Activated T-helper 2 cell treated with anti-CD3 and anti-CD28 coated beads, Interferon-gamma antibody, Interleukin-2, Interleukin-4, amounts not matched to agents 10 μg/mL and 5 μg/mL and 100 μg/mL, durations not matched to agents 14 hours and 24 hours and 36 hours (primary cell): ENCODE measurements at places on chromosomes 2 and 18. TPM values are rescaled to one million over a fixed set of nuclear protein-coding genes. Genes with fewer than 3 reads are reported as not detected.

Gene TMEM247
- total RNA-seq = not detected in 2 replicates

GRCh38 chr2:211439011-211439410 lies 882.6 kb downstream of the CPS1 start:
- no peaks in the 10 kb centered on the region for H3K27me3 ChIP-seq
- no peak overlapping the region for H3K27ac ChIP-seq
- H3K4me1 ChIP-seq = no peaks in the 10 kb centered on the region
- no peak overlapping the region for H3K4me3 ChIP-seq

DNA sequence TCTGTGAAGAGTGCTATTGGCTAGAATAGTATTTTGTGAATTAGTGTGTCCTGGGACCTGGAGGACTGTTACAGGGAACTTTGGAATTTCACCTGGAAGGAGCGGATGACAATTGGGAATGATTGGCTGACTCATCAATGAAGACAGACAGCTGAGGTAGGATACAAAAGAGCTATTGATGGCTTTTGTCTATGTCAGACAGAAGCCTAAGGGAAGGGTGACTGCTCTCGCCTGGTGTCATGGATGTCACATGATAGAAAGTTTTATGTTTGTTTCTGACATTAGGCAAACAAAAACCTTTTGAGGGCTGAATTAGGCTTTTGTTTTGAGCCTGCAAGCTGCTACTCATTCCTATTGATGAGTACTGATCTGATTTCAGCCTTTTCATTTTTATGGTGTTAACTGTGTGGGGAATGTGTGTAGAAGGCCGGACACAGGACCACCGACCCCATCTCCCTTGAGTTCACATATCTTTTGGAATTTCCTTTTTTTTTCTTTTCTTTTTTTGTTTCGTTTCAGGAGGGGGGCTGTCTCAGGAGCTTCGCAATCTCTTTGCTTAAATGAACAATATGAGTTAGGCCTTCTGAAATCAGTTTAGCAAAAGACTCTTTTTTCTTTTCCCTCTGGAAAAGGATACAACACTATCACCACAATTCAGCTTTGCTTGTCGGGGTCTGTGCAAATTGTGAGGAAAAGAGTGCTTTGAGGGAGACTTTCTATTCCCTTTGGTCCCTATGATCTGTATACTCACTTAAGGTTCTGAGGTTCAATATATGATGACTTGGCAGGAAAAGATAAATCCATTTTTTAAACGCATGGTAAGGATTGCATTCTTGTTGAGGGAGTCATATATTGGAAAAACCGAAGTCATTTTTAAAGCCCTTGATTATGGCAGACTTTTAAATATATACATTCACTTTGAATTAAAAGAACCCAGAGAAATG lies 207.9 kb upstream of the FIGN start:
- no peaks in the 10 kb centered on the region for H3K27me3 ChIP-seq
- no peaks in the 10 kb centered on the region for H3K4me1 ChIP-seq
- DNase-seq = no peak
- H3K36me3 ChIP-seq = no peaks in the 10 kb centered on the region
- H3K4me3 ChIP-seq = no peak overlapping the region
- H3K27ac ChIP-seq = no peak overlapping the region

DNA sequence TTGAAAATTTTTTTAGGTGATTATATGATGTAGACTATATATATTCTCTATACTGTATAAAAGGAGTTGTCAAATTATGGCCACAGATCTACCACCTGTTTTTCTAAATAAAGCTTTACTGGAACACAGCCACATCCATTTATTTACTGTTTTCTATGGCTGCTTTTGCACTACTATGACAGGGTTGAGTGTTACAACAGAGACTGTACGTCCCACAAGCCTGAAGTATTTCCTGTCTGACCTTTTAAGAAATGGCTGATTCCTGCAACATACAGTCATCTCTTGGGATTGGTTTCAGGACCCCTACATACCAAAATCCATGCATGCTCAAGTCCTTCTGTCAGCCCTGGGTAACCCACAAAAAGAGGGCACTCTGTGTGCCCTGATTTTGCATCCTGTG lies 508.3 kb downstream of the TSN start:
- H3K4me3 ChIP-seq = no peak overlapping the region
- no peaks in the 10 kb centered on the region for H3K4me1 ChIP-seq
- no peak for DNase-seq
- no peaks in the 10 kb centered on the region for H3K27me3 ChIP-seq
- H3K27ac ChIP-seq = no peak overlapping the region

DNA sequence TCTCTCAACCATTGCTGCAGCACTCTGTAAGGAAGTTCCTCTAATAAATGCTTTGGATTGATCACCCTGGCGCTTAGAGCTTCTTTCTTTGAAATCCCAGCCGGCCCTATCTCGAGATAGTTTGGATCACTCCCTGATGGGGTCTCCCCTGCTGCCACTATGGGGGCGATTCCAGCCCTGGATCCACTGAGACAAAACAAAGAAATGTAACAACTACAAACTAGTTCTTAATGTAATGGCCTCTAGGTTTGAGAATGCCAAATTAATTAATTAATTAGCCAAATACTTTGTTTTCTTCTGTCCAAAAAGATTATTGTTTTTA lies 15.2 kb downstream of the SRSF7 start:
- no peak overlapping the region for H3K4me3 ChIP-seq
- peaks cover 75% of the 10 kb centered on the region for H3K36me3 ChIP-seq
- no peaks in the 10 kb centered on the region for H3K27me3 ChIP-seq
- DNase-seq = no peak
- H3K4me1 ChIP-seq = peaks cover 7% of the 10 kb centered on the region
- H3K27ac ChIP-seq = no peak overlapping the region

GRCh38 chr2:15832030-15832709 lies 108.2 kb upstream of the MYCN start:
- H3K27me3 ChIP-seq = no peaks in the 10 kb centered on the region
- H3K4me1 ChIP-seq = no peaks in the 10 kb centered on the region
- no peak for DNase-seq

DNA sequence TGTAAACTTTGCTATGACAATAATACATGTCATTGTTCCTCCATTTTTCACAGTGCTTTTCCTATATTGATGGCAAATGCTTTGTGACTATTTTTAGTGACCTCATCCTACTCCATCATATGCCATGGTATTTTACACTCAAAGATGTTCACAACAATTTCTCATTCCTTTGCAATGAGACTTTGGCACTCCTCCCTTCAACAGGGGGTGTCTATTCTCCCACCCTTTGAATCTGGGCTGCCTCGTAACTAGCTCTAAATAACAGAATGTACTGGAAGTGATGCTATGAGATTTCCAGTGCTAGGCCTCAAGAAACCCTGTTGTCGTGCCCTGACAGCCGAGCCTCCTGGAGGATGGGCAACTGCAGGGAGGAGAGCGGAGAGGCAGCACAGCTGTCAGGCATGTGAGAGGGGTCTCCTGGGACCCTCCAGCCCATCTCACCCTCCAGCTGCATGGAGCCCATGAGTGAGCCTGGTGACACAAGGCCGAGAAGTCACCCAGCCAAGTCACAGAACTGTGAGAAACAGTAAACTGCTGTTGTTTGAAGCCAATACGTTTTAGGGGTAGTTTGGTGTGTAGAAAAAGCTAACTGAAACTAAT lies 103.1 kb upstream of the APCDD1 start:
- H3K27me3 ChIP-seq = no peaks in the 10 kb centered on the region
- H3K36me3 ChIP-seq = no peaks in the 10 kb centered on the region

Gene APCDD1
- not detected in 2 replicates for total RNA-seq

- H3K27ac ChIP-seq = peak overlapping the region; percentile 85
- H3K4me3 ChIP-seq = peak overlapping the region; percentile 59
- DNase-seq = no peak
- H3K36me3 ChIP-seq = peaks cover 2% of the 10 kb centered on the region
These were observed 82.4 kb downstream of the RBMS1 start for GRCh38 chr2:160411167-160411566.

DNA sequence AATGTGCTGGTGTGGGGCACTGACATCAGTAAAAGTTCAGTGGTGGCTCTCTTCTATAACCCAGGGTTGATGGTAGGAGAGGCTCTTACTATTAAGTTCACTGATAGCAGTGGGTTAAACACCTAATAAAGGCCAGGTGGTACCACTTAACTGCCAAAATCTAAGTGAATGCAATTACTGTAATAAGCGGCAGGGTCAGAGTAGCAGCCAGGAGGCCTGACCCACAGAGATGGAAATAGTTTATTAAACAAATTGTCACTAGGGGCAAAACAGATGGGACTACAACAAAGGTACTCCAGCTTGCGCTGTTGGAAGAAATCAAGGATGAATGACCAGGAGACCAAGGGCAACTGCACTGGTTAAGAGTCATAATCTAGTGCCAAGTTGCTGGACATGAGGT lies 26.6 kb downstream of the ZSWIM2 start:
- H3K4me3 ChIP-seq = no peak overlapping the region
- DNase-seq = no peak
- H3K36me3 ChIP-seq = no peaks in the 10 kb centered on the region
- no peak overlapping the region for H3K27ac ChIP-seq
- H3K4me1 ChIP-seq = no peaks in the 10 kb centered on the region

Gene IL36A
- 0.34 TPM in 1 of 2 replicates, not detected in the other for total RNA-seq

- no peak overlapping the region for H3K27ac ChIP-seq
- no peaks in the 10 kb centered on the region for H3K27me3 ChIP-seq
- H3K4me3 ChIP-seq = no peak overlapping the region
- DNase-seq = no peak
These were observed 241.2 kb downstream of the SLC4A3 start for GRCh38 chr2:219868635-219869034.

Gene PARD3B
- 0.09 and 0.39 TPM in 2 replicates for total RNA-seq

GRCh38 chr2:209685963-209686362 lies 85.7 kb upstream of the UNC80 start:
- no peak overlapping the region for H3K27ac ChIP-seq
- DNase-seq = no peak
- H3K36me3 ChIP-seq = no peaks in the 10 kb centered on the region
- no peaks in the 10 kb centered on the region for H3K4me1 ChIP-seq

DNA sequence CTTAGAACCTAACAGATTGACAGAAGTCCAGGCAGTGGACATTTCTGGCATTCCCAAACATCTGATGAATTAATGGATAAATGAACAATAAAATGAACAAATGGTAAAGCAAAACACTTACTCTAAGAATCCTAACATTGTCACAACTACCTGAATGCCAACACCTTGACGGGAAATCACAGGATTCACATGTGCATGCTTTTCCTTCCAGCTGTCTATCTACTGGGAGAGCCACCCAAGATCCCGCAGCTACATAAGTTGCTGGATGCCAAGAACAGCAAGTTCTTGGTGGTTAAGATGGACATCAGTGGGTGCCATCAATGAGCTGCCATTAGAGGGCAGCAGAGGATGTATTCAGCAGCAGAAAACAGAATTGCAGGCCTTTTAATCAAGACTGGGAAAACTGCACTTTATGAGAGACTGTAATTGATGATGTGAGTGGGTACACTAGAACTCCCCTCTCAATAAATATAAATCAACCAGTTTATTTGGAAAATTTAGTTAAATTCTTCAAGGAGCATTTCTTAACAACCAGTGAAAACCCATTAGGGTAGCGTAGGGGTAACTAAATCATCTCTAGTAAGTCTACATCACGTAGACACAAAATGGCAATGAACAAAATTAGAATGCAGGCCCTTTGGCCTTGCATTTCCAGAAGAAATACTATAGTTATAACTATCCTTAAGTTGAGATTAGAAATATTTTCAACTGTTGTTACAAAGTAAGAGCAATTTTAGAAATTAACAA lies 45.6 kb downstream of the SESTD1 start:
- no peaks in the 10 kb centered on the region for H3K4me1 ChIP-seq
- H3K27ac ChIP-seq = no peak overlapping the region
- peak; percentile 11 for DNase-seq
- no peaks in the 10 kb centered on the region for H3K36me3 ChIP-seq
- H3K4me3 ChIP-seq = no peak overlapping the region

Gene BMP10
- not detected in 2 replicates for total RNA-seq

DNA sequence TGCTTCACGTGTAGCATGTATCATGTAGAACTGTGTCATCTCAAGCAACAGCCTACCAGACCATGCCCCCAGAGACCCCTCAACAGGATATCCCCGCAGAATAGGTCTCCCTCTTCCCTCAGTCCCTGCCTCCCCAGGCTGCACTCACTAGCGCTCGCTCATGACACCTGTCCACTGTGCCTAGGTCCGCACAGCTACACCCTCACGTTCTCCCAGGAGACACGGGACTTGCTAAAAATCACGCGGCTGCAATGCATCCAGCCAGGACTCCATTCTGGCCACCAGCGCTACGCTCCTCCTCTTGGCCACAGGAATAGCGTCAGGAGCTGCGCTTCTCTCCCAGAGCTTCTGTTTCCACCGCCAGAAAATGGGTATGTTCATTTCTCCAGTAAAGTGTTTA lies 2.5 kb downstream of the PXDN start:
- no peaks in the 10 kb centered on the region for H3K36me3 ChIP-seq
- DNase-seq = no peak
- H3K27me3 ChIP-seq = peaks cover 34% of the 10 kb centered on the region

DNA sequence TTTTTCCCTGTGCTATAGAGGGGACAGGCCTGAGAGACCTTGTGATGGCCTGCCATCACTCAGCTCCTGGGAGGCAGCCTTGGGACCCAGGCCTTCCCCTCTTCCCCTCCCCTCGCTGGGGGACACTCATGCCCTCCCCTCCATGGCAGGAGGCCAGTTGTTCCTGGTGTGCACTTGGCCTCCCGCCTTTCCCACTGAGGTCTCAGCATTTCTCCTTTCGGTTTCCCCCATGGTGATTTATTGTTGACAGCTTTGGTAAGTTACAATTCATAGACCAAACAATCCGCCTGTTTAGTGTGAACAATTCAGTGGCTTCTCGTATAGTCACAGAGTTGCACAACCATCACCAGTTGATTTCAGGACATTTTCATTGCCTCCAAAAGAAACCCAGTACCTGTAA lies 10.2 kb upstream of the CNDP1 start:
- H3K4me1 ChIP-seq = peaks cover 3% of the 10 kb centered on the region
- no peak overlapping the region for H3K27ac ChIP-seq
- H3K4me3 ChIP-seq = no peak overlapping the region
- peaks cover 25% of the 10 kb centered on the region for H3K36me3 ChIP-seq
- peaks cover 13% of the 10 kb centered on the region for H3K27me3 ChIP-seq

Gene SMAD2
- total RNA-seq = 353 and 358 TPM in 2 replicates

Gene RAB6C
- total RNA-seq = not detected in 2 replicates

Gene UGT1A8
- not detected in 2 replicates for total RNA-seq

GRCh38 chr2:45879406-45879805 lies 227.9 kb downstream of the PRKCE start:
- no peak overlapping the region for H3K27ac ChIP-seq
- no peak overlapping the region for H3K4me3 ChIP-seq
- H3K27me3 ChIP-seq = no peaks in the 10 kb centered on the region
- no peak for DNase-seq

GRCh38 chr2:170588729-170589128 lies 126.4 kb upstream of the SP5 start:
- no peak overlapping the region for H3K27ac ChIP-seq
- H3K27me3 ChIP-seq = no peaks in the 10 kb centered on the region
- no peak for DNase-seq
- no peaks in the 10 kb centered on the region for H3K36me3 ChIP-seq

Gene ASXL2
- total RNA-seq = 76.7 and 80.7 TPM in 2 replicates
